ENCODE measurements at places on chromosomes 5 and 9. TPM values are rescaled to one million over a fixed set of nuclear protein-coding genes. Genes with fewer than 3 reads are reported as not detected.

Gene INSL6
- not detected for total RNA-seq

DNA sequence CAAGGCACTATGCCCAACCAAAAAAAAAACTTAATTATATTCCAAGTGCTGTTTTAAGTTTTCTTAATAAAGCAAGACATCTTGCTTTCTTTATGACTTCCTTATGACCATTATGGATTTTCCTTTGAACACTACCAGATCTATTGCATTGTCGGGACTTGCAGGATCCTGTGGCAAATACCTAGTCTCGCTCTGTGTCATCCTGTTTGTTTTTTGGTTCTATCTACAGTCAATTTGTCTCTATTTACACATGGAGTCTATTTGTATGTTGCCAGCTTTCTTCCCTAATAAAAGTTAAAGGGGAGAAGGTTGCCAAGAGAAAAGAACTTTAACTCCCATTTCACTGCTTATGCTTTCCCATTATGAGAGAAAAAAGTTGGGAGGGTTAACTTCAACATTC is 4.9 kb downstream of the HINT1 start:
- no peak for DNase-seq

Gene MZB1
- 1.0 TPM for total RNA-seq

- DNase-seq, result no peak
Observed at GRCh38 chr9:115730396-115730795, 423.2 kb upstream of the PAPPA start.

Measured in posterior vena cava (tissue), 2 donors.